SK-N-DZ (cell line): ENCODE measurements at places on chromosomes 5 and 9.

- DNase-seq, result no peak
Measured at GRCh38 chr5:98865690-98866089, 63.1 kb downstream of the CHD1 start.

- DNase-seq, result no peak
Measured at GRCh38 chr5:75169516-75169915, 67.2 kb downstream of the ANKRD31 start.

DNA sequence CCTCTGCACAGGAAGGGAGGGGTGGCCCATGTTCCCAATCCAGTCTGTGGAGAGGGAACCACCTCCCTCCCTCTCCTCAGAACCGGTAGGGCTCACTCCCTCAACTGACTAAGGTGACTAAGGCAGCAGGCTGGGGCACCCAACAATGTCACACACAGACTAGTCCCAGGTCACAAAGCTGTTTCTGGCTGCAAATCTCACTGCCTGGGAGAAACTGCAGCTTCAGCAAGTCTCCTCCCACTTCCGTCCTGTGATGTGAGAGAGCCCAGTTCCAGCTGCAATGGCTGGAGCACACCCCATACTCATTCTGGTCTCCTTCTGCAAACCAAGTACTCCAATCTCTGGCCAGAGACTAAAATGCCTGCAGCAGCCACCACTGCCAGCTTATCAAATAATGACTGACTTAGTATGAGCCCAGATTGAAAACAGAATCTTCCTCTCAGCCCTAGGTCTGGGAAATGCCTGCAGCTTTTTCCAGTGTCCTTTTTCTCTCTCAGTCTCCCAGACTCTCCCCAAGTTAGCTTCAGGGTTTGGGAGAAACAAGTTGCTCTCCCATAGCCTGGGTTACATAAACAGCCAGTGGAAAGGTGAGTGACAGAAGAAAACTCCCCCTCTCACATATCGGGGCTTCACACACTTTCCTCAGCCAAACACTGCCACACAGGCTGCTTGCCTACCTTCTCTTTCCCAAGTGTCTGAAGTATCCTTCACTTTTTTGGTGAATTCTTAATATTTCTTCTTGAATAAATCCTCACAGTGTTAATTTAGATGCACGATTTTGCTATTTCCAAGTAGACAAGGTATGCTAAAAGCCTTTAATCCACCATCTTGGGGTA lies 247.4 kb upstream of the RASA1 start:
- peak; percentile 5 for DNase-seq

DNA sequence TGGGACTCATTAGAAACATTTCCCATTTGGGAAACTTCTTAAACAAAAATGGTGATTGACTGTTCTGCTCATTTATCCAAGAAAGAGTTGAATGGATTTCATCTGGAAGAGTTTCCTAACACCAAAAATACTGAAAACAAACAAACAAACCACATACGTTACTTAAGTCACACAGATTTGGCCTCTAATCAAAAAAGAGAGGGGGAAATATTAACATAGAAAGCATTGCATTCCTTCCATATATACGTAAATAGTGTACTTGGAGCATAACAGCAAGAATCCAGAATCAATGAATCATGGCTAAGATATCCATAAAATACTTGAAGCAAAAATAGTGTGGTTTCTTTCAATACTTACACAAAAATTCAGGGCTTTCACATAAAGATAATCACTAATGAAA lies 189.8 kb upstream of the MAP3K1 start:
- DNase-seq, result no peak

DNA sequence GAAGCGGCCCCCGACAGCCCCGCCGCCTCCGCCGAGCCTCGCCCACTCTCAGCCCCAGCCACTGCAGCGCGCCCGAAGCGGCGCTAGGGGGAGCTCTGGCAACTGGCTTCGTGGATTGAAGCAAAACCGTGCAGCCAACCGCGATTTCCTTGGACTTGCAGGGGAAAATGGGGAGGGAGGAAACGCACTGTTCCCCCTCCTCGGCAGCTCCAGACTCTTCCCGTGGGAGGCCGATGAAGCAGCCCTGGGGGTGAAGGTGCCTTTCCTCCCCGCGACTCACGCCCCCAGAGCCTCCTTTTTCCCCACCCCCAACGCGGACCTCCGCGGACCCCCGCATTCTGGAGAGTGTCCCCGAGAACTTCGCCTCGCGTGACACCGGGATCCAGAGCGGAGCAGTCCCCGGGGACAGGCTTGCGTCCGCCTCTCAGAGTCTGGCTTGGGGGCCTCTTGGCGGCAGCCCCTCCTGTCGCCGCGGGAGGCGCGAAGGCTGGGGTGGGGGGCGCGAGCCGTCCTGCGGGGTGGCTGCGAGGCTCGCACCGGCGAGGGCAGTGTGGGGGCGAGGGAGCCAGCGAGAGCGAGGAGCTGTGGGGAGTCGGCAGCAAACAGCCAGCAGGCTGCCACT lies 3.8 kb downstream of the IER5L start:
- DNase-seq, result peak; percentile 81

DNA sequence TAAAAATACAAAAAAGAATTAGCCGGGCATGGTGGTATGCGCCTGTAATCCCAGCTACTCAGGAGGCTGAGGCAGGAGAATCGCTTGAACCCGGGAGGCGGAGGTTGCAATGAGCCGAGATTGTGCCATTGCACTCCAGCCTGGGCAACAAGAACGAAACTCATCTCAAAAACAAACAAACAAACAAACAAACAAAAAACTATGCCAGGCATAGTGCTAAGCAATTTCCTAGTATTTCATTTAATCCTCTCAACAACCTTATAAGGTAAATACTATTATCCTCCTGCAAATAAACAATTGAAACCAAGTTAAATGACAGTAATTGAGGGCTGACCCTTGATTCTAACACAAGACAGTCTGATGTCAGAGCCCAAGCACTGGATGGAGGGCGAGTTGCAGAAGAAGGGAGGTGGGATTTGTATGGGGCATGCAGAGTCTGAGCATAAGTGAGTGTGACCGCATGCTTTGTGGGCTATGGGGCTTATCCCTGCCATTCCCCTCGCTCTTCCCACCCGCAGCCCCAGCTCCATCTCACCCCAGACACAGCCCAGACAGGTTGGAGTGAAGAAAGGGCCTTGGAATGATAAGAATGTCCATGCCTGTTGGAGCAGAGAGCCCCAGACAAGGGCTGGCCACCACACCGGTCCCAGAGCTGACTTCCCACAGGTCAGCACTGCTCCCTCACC lies 24.3 kb upstream of the RPS14 start:
- no peak for DNase-seq

DNA sequence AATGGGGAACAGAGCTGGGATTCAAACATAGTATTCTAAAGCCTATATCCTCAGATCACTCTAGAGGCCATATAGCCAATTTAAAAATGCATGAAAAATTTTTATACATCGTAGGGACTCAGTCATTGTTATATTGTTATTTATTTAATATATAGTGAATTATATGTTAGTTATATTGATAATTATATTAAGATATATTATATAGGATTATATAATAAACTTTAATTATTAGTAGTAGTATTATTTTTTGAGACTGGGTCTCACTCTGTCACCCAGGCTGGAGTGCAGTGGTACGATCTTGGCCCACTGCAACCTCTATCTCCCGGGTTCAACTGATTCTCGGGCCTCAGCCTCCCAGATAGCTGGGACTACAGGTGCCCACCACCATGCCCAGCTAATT lies 65.7 kb upstream of the DPYSL3 start:
- no peak for DNase-seq

DNA sequence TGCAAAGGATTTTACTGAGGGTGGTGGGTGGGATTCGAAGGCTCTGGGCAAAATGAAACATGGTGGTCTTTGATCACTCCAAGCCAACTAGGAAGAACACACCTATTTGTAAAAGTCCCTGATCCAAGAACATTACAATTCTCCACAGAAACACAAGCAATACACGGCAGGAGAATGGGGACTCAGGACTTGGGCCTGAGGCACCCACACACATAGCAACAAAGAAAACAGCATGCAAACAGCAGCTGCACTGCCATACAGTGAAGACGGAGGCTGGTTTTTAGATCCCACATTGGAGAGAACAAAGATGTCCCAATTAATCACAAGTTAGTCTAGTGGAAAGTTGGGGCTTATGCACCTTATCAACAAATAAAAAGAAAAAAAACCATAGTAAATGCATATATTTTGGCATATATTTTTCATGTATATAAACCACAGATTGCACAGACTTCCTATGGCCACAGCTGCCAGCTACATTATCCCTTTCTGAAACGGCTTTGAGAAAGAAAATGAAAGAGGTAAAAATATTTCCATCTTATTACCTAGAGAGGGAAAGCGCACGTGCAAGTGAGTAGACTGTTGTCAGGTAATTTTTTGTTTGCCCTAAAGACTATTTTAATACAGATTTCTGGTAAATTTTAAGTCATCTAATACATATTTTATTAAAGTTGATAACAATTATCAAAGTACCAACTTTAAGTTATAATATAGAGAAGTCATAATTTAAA lies 410.9 kb downstream of the BNC2 start:
- DNase-seq, result no peak

DNA sequence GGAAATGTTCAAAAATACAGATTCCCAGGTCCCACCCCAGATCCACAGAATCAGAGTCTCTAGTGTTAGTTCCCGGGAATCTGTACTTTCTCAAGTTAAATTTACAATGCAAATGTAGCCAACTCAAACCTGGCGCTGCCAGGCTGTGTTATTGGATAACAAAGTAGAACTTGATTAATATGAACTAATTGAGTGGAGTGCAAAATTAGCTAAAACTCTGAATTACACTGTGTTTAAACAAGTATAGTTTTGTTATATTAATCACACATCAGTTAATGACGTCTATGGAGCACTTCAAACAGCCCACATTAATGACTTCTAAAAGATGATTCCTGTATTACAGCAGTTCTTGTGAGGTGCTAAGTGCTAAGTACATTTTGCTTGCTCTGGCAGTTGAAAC lies 32.4 kb upstream of the CYFIP2 start:
- no peak for DNase-seq

- no peak for DNase-seq
Measured at GRCh38 chr5:43155394-43156096, 34.8 kb downstream of the ZNF131 start.

DNA sequence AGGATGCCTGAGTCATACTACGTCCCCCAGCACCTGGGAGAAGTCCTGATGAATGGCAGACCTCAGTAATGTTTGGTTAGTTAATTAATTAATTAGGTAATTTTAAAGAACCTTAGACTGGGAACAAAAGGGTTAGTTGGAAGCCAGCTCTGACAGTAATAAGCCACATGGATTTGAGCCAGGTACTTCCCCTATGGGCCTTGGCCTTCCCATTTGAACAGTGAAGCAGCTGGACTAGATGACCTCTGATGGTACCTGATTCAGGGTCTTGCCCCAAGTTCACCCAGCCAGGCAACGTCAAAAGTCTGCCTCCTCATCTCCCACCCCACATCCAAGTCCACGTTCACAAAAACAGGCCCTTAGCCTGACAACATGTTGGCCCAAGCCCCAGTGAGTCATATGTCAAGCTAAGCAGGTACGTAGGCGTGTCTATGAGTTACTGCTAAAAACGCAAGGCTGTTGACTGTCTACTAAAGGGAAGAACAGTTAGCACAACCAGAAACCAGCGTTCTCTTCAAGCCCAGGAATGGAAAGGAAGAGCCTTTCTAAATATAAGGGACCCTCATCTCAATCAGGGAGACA lies 303.2 kb downstream of the ACTL7B start:
- DNase-seq, result no peak

DNA sequence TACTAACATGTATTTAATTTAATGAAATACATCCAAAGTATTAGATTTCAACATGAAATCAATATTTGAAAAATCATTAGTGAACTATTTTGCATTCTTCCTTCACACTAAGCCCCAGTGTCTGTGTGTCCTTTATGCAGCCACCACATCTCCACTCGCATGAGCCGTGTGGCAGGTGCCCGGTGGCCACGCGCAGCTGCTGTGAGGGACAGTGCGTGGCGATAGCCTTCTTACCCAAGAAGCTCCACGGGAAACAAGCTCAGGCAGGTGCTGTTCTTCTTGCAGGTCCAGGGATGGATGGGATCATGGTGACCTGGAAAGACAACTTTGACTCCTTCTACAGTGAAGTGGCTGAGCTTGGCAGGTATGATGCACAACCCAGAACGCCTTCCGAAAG lies 79.3 kb upstream of the OTULINL start:
- no peak for DNase-seq

DNA sequence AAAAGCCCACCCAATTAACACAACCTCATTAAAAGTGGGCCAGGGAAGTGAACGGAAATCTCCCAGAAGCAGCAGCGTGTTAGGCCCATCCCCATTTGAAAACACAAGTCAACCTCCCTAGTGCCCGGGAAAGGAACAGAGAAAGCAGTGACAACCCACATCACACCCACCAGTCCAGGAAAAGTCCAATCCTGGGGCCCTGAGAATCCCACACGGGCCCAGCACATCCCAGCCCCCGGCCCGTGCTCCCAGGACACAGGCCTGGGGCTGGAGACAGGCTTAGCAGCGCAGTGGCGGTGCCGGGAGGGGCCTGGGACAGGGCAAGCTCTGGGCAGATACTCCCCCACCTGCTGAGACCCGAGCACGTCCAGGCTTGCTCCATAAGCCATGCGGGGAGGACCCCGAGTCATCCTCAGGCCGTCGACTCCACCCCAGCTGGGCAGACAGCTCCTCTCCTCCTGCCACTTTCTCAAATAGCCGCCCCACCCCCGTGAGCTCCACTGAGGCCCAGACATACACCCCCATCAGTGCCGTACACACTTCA lies 101.0 kb downstream of the KCNT1 start:
- DNase-seq, result no peak

GRCh38 chr9:112786829-112787520 lies 36.4 kb downstream of the SNX30 start:
- DNase-seq, result no peak

DNA sequence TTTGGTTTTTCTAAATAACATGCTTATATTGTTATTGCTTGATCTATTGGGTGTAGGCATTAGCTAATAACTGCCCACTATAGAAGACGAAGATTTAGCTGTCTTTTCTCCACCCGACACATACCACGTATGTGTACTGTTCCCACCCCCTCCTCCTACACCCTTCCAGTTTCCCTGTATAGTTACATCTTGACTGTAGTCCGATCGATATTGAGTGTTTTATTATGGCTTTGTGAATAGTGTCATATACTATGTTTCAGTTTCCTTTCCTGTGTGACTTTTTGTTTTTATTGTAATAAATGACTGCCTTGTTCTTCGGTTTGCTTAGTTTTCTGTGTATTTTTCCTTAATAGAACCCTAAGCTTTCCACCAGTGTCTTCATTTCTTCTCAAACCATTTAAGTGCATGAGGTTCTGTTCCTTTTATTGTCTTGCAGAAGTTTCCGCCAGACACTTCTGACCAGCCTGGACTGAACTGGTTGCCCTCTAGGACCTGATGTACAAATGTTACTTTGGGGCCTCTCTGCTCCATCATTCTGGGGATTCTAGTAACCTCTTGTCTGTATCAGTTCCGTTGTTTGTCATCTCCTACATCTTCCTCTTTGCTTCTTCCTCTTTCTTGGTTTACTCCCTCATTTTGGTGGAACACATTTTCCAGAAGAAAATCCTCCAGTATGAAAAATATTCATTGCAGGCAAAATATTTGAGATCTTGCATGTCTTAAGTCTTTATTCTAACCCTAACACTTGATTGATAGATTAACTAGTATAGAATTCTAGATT lies 61.8 kb downstream of the PRKACG start:
- no peak for DNase-seq
